ENCODE measurements at places on chromosomes 3 and 15.

GRCh38 chr15:98787936-98788757, 139.8 kb downstream of the IGF1R start:
- DNase-seq, result no peak

DNA sequence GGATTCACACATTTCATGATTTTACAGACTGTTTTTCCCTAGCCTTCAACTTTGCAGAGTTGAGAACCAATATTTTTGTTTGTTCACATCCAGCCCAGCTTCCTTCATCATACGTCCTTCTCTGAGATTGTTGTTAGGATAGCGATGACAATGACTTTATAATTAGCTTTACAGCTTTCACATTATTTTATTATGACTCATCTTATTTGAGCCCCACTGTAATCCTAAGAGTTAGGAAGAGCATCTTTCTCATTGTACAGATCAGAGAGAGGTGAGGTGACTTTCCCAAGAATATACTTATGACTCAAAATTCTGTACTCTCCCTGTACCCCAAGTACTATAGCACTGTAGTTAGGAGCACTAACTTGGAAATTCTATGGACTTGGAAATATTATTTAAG, 156.1 kb downstream of the ALDH1A2 start:
- no peak for DNase-seq

DNA sequence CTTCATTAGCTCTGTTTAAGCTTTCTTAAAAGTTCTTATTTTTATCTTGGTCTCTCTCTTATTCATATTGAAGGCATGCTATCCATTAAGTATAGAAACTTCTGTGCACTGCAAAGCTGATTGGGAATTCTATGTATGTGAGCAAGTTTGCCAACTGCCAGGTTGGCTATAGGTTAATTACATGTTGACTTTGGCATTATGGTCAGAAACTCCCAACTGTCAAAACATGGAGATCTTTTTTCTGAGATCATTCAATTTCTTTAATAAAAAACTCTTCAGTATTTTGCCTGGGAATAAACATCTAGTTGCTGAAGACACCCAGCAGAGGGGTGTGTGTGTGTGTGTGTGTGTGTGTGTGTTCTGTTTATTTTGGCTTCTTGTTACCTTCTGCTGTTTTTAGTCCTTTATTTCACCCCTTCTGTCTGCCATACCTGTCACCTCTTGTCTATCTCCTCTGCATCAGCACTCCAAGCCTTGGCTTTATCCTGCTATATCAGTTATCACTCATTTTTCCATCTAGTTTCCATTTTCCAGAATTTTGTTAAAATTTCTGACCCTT, 1.3 kb upstream of the ARL14 start:
- DNase-seq, result no peak

GRCh38 chr15:60975952-60976351, 253.2 kb downstream of the RORA start:
- no peak for DNase-seq

DNA sequence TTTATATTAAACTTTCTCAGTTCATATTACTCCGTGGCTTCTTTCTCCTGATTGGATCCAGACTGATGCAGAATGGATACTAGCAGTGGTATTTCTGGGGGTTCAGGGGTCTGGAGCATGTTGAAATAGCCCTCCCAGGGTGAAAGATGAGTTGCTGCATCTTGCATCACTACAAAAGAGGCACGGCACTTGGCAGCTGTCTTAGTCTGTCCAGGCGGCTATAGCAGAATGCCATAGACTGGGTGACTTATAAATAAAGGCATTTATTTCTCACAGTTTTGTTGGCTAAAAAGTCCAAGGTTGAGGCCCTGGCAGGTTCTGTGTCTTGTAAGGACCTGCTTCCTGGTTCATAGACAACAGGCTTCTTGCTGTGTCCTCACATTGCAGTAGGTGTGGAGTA, 660 bp upstream of the BCL2L10 start:
- no peak for DNase-seq

- DNase-seq, result no peak
These were observed 304.4 kb upstream of the NR2E3 start for GRCh38 chr15:71505962-71506361.

DNA sequence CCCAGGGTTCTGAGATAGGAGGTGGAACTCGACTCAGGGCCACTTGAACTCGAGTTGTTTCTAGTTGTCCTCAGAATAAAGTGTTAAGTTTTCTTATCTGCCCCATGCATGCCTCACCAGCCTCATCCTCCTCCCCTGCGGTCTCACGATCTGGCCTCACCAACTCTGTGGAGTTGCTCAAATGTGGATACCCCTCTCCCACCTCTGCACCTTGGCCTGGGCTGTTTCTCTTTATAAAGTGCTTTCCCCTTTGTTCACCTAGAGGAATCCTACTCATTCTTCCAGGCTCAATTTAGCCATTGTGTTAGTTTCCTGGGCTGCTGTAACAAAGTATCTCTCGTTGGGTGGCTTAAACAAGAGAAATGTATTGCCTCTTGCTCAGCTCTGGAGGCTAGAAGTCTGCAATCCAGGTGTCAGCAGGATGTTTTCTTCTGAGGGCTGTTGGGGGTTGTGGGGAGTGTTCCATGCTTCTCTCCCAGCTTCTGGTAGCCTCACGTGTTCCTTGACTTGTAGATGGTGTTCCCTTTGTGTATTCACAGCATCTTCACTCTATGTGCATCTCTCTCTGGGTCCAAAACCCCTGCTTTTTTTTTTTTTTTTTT, 100.7 kb downstream of the MEX3B start:
- DNase-seq, result no peak

GRCh38 chr3:38556640-38557358, 60.7 kb downstream of the EXOG start:
- no peak for DNase-seq

DNA sequence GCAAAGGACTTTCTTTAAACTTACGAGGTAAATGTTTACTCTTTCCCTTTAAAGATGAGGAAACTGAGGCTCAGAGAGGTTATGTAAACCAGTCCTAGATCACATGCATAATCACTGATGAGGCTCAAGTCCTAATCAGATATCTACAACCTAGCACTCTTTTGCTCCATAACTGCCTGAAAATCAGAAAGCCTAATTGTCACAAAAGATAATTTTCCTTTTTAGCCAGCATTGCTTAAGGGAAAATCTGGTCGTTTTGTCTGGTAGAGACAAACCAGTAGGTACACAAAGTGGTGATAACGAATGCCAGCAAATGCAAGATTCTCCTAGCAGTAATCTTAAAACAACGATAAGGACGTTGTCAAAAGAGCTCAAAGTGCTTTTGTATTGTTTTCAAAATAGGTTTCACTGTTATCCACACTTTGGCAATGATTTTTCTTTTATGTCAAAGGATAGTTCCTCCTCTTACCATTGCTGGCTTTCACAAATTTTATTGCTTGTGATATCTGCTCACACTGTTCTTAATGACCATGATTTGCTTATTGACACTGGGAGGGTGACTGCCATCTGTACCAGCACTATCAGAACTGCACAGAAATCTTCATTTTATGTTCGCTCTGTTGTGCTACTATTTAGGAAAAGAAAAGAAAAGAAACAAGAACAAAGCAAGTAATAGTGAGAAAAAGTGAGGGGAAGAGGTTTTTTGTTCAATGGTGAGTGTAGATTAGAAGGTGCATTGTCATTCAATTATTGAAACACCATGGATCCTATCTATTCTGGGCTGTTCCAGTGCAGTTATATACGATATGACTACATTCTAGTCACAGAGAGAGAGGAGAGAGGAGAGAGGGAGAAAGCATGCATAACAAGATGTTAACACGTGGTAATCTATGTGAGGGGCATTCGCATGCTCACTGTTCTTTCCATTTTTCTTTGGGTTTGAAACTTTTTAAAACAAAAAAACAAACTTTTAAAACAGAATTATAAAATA, 13.7 kb downstream of the IQCH start:
- no peak for DNase-seq

GRCh38 chr3:105324951-105325350, 41.8 kb upstream of the ALCAM start:
- no peak for DNase-seq

DNA sequence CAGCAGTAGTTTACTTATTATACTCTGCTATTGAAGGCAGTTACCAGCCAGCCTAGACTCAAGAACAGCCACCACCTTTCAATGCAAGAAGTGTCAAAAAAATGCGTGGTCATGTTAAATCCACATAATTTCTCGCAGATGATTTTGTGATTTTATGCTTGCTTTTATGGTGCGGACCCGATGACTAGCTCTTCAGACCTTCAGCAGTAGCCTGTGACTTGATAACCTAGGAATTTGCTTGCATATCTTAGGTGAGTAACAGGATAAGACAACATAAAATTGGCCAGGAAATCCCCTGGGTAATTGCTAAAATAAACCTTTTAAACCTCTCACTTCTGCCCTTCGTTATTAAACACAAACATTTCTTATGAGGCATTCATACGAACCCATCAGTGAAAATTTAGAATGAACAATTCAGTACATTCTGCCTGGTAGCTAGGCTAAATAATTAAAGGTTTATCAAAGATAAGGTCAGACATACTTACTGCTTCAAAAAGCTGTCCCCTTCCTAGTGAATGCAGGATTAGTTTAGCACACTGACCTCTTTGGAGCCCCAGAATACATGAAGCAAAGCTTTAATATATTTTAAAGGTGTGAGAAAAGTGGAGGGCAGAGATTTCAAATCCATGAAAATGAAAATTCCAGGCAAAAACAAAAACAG, 798.8 kb downstream of the OTOL1 start:
- DNase-seq, result no peak

DNA sequence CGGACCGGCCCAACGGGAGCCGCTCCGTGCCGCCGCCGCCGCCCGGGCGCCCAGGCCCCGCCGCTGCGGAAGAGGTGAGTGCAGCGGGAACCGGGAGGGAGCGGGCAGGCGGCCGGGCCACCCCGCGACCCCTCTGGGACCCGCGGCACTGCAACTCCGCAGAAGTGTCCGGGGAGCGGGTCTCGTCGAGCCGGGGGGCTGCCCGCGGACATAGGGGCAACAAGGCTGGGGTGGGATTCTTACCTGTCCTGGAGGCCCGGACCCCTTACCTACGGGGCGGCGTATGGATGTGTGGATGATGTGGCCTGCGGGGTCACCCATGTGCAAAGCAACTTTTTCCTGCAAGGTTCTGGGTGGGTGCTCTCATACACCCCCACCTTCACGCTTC, 361 bp downstream of the SEMA3F start:
- DNase-seq, result no peak

- no peak for DNase-seq
These were observed 85.7 kb downstream of the CRYGS start for GRCh38 chr3:186458306-186459107.

- DNase-seq, result no peak
These were observed 91.3 kb downstream of the SHQ1 start for GRCh38 chr3:72756900-72757299.

GRCh38 chr3:45798034-45798433, 1.7 kb upstream of the SLC6A20 start:
- DNase-seq, result no peak

DNA sequence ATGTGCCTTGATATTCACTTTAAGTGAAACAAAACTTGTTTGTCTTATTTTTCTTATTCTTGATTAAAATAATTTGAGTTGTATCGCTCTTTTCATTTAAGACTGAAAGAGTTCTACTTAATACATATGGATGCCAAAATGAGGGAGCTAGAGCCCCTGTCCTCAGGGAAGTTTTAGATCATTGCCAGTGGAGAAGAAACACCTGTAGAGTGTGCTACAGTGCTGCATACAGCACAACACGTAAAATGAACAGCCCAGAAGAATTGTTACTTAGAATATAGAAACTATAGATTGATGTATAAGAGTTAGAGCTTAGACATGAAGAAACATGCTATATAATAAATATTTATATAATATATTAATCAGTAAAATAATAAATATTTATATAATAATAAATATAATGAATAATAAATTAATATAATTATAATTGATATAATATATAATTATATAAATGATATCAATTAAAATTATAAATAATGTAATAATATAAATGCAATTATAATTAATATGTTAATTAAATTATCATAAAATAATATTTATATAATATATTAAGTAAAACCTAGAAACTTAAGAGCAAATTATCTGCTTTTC, 1234.7 kb downstream of the ROBO2 start:
- no peak for DNase-seq

- no peak for DNase-seq
These were observed 161.6 kb upstream of the WNT5A start for GRCh38 chr3:55648591-55649318.

DNA sequence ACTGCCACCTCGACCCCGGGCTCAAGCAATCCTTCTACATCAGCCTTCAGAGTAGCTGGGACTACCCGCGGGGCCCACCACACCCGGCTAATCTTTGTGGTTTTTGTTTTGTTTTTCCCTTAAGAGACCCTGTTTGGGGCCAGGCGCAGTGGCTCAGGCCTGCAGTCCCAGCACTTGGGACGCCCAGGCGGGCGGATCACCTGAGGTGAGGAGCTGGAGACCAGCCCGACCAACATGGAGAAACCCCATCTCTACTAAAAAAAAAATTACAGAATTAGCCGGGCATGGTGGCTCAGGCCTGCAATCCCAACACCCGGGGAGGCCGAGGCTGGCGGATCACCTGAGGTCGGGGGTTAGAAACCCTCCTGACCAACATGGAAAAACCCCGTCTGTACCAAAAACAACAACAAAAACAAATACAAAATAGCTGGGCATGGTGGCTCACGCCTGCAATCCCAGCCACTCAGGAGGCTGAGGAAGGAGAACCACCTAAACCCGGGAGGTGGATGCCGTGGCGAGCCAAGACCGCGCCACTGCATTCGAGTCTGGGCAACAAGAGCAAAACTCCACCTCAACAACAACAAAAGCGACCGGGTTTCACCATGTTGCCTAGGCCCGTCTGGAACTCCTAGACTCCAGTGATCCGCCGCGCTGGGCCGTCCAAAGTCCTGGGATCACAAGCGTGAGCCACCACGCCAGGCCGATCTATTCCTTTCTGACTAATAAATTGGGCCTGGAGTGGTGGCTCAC, 8.1 kb upstream of the FAN1 start:
- DNase-seq, result no peak

DNA sequence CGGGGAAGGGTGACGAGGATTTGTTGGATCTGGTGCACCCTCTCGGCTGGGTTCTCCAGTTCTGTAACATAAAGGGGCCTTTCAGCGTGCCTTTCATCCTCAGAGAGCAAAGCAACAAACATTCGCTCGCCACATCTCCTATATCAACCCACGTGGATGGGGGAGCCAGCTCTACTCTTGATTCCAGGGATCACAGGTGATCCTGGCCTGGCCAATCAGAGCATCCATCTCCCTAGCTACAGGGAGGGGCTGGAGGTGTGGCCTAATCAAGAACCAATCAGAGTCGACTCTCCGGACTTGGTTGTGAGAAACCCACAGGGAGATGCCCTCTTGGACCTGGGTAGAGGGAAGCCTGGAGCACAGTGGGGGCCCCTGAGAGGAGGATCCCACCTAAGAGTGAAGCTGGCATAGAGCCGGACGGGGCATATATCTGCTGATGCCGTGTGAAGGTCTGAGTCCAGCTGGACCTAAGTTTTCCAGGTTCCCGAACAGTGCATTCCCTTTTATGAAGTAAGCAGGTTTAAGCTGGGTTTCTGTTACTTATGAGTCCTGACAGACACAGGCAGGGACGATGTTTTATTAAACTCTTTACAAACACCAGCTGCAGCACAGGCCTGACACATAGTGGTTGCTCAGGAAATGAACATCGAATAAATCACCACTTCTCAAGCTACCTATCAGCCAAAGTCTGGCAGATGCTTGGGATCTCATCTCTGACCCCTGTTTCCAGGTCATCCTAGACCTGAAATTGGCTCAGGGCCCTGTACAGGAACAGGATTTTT, 50.7 kb upstream of the RAD18 start:
- no peak for DNase-seq

Data from uterus (tissue), 4 donors.